ENCODE measurements at places on chromosomes 11 and 22.

- no peak for DNase-seq
These were observed 452.0 kb upstream of the CCDC179 start for GRCh38 chr11:23311986-23312940.

DNA sequence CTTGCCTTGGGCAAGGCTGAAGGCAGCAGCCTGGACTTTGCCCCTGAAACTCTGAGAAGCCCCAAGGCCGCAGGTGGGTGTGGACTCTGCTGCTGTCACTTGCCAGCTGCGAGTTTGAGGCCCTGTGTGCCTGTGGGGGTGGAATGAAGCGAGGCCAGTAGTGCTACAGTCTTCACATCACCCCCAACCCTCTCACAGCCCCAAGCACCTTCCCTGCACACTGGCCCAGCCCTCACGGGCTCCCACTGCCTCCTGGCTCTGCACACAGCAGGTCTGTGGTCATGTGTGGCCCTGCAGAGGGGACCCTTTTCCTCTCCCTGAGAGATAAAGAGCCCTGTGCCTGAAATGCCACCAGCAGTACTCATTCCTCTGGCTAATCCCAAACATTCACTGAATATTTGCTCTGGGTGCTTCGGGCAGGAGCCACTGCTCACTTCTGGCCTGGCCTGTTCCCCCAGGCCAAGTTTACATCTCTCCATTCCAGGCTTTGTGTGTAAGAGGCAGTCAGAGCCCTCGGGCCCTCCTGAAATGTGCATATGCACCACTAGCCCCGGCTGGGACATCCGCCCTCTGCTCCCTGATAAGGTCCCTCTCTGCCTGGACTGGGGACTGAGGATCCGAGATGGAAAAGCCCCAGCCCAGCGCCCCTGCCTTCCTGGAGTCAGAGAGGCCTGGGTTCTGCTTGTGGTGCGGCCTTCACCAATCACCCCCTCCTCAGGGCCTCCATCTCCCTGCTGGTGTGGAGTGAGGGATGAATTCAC, 17.7 kb downstream of the MGAT3 start:
- DNase-seq: no peak

DNA sequence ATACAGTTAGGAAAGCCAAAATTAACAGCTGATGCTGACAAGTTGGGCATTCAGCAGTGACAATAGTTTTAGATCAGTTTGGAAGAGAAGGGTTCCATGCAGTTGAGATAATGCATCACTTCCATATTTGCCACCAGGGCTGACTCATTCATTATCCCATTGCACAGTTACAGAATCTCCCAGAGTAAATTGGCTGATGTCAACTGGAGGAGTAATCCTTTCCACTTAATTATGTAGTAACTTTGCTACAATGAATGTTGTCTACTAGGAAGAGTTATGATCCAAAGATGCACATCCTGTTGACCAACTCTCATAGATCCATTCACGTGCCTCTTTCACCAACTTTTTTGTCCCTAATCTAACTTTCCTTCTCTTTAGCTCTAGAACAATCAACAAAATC, 123.3 kb upstream of the LUZP2 start:
- DNase-seq: no peak

DNA sequence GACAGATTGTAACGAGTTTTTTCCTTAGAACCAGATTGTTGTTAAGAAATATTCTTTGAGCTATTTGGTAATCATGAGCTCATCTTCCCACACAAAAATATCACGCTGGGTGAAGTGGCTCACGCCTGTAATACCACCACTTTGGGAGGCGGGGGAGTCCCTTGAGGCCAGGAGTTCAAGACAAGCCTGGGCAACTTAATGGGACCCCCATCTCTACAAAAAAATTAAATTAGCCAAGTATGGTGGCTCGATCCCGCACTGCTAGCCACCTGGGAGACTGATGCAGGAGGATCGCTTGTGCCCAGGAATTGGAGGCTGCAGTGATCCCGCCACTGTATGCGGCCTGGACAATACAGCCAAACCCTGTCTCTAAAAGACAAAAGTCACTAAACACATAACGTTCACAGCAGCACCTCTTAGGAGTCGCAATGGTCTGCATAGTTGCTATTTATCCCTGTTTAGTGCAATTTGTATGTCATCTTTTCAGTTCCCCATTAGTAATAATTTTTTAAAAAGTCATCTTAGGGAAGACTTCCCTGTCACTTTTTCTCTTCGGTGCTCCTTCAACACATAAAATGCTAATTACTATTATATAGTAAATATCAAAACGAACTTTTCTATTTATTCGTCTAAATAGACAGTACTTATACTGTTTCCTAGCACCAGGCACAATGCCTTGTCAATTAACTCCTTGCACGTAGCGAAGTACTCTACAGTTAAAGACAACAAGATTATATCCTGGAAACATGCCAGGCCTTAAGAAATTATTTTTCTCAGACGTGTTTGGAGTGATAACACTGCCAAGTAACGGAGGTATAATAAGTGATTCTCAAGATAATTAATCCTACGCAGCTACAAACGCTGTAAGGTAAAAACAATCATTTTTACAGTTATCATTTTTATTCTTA, 1.1 kb downstream of the ST13 start:
- DNase-seq: no peak

DNA sequence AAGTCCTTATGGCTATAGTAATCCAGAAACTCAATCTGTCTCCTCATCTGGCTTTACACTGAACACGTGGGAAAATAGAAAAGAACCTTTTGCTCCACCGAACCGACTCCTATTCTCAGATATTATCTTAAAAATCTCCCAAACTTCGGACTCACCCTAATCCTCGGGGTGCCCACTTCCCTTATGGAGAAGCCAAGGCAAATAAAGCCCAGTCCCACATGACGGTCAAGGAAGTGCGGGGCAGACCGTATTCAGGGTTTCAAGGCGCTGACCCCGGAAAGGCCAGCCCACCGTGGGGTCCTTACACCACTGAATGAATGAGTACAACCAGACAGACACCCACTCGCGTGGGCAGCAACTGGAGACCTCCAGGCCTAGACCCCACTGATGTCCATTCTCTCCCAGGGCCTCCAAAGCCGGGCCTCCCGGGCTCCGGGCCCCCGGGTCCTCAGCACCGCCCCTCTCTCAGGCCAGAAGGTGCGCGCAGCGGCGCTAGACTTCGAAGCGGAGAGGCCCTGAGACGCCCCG, 489 bp downstream of the NUP98 start:
- DNase-seq: no peak

DNA sequence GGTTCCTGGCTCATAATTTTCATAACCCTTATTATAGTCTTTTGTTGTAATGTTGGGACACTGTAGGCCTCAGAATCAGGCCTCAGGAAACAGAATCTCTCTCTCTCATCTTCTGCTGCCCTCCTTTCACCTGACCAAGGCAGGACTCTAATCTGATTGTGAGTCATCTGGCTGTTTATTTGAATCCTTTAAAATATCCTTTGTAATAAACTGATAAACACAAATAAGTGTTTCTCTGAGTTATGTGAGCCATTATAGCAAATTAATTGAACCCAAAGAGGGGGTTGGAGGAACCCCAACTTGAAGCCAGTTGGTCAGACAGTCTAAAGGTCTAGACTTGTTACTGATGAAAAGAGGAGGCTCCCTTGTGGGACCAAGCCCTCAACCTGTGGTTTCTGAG, 30.6 kb downstream of the ACER3 start:
- no peak for DNase-seq

DNA sequence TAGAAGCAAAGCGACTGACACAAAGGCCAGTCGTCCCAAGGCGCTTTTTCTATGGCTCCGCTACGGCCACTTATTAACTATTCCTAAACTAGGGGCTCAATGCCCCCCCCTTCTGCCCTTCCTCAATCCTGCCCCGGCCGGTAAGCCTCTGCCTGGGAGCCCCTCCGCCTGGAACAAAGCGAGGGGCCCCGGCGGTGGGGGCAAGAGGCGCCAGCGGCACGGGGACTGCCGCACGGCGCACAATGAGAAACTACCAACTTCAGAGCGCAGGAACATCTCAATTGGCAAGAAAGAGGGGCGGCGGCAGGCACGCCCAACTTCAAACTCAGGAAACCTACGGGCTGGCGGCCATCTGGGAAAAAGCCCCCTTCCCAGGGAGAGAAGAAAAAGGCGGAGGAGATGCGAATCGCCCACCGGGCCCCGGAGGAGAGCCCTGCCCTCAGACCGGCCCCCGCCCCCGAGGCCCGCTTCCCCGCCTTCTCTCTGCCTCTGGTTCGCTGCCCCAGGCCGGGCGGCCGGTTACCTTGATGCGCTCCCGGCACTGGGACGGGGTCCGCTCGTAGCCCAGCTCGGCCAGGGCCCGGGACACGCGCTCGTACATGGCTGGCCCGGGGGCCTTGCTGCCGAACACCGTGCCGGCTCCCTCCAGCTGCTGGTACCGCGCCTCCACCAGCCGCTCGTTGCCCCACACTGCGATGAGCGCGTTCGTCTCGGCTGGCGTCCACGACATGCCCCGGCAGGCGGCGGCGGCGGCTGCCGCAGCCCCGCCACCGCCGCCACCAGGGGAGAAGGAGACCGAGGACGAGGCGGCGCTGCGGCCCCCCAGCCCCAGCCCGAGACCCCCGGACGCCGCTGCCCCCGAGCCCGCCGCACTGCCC, 619 bp downstream of the MSANTD2 start:
- peak; percentile 7 for DNase-seq

GRCh38 chr22:30861131-30861530, 107.4 kb downstream of the MORC2 start:
- DNase-seq: no peak

GRCh38 chr11:108875134-108875533, 210.3 kb downstream of the DDX10 start:
- DNase-seq: no peak

GRCh38 chr22:46038516-46039430, 61.8 kb upstream of the WNT7B start:
- DNase-seq: no peak

DNA sequence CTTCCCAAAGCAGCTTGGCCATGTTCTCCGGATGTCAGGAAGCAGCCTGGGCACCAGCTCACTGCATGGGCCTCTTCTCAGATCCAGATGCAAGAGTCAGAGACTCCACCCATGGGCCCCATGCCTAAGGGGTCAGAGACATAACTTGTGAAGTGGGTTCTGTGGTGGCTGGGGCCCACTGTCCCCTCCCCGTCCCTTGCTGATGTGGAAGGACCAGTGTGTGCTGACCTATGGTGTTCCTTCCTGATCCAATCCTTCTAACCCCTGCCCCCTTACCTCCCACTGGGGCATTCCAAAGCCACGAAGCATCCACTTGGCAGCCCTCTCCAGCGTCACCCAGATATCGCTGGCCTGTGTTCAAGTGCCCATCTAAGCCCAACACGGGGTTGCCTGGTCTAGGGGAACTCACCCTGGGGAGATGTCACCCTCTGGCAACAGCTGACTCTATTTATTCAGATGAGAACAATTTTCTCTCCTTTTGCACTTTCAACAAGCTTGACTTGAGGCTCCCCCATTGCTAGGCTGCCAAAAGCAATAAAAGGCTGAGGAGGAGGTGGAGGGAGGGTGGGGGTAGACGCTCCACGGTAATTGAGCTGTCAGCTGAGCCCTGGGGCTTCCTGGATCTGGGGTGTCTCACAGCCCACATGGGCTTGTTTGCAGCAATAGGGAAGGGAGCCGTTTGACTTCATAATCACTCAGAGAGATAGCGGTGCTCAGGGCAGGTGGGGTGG, 158.5 kb downstream of the ADAMTS15 start:
- no peak for DNase-seq

DNA sequence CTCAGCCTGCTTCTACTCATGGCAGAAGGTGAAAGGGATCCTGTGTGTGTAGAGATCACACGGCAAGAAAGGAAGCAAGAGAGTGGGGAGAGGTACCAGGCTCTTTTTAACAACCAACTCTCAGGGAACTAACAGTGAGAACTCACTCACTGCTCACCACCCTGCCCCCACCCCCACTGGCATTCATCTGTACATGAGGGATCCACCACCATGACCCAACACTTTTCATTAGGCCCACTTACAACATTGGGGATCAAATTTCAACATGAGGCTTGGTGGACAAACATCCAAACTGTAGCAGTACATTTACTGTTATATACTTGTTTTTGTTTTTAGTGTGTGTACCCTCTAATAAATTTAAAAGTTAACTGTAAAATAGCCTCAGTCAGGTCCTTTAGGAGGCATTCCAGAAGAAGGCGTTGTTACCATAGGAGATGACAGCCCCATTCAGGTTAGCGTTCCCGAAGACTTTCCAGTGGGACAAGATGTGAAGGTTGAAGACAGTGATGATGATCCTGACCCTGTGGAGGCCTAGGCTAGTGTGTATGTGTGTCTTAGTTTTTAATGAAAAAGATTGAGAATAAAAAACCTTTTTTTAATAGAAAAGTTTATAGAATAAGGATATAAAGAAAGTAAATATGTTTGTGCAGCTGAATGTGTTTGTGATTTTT, 11.3 kb downstream of the CUL5 start:
- no peak for DNase-seq

DNA sequence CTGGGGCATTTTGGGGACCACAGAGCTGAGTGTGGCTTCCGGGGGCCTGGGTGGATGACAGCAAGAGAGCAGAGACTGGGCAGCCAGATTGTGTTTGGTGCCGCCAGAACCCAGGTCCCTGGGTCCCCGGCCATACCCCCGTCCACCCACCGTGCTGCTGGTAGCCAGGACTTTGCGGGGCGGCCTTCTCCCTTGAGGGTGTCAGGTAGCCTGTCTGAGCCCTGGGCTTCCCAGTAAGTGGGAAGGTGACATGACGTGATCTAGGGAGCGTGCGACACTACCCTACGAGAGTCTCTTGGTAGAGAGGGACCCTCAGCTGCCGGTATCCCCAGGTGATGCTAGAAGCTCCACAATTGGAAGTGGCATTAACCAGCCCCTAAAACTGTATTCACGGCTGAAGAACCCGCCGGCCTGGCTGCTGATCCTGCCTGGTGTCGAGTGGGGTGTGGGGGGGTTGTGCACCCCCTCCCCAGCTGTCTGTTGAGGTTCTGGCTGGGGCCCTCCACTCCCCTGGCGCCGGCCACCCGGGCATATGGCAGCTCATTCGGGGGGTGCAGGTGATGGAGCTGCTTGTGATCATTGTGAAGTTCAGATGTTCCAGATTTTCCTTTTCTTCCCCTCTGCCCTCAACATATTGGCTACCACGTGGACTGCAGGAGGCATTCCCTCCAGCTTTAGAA, 66.9 kb downstream of the MPPED1 start:
- DNase-seq: no peak

DNA sequence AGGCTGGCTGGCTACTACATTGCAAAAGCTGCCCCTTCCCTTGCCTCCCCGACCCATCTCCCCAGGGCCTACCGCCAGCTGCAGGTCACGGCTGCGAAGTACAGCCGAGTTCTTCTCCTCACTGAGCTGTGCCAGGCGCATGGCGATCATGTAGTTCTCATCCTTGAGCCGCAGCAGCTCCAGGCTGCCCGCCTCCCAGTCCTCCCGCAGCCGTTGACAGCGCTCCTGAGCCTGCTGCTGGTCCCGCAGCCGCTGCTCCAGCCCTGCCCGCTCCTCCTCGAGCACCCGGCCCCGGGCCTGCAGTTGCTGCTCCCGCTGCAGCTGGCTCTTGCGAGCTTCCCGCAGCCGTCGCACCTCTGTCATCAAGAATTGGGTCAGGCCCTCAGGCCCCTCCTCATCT, 3.3 kb downstream of the CARD10 start:
- DNase-seq: no peak

Measured in stimulated activated CD4-positive, alpha-beta T cell treated with anti-CD3 and anti-CD28 coated beads, TNF-alpha, amount 100 ng/mL, for 4 hours (primary cell).